GM23248 (cell line): ENCODE measurements at places on chromosomes 3 and 15. TPM values are rescaled to one million over a fixed set of nuclear protein-coding genes. Genes with fewer than 3 reads are reported as not detected.

GOLGA8H gene
- not detected in 2 replicates for polyA plus RNA-seq

TRH gene
- 0.15 and 0.19 TPM in 2 replicates for polyA plus RNA-seq

- peak; percentile 73 for DNase-seq
Measured at GRCh38 chr3:152556731-152557254, 278.1 kb upstream of the P2RY1 start.

DNA sequence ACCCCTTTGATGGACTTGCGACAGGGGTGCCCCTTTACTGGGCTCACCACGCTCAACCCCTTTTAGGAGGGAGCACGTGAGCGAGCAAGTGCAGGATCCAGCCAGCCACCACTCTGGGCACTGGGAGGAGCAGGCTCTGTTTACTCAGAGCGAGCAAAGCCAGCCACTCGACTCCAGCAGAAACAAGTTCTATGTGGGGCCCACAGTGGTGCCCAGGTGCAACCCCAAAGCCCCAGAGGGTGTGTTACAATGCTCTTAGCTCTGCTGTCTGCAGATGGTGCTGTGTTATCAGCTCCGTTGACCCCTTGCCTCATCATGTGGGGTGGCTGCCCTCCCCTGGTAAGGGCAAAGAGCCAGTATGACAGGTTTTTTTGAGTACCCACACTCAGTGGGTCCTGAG is 120.3 kb upstream of the SUCLG2 start:
- no peak for DNase-seq

DNA sequence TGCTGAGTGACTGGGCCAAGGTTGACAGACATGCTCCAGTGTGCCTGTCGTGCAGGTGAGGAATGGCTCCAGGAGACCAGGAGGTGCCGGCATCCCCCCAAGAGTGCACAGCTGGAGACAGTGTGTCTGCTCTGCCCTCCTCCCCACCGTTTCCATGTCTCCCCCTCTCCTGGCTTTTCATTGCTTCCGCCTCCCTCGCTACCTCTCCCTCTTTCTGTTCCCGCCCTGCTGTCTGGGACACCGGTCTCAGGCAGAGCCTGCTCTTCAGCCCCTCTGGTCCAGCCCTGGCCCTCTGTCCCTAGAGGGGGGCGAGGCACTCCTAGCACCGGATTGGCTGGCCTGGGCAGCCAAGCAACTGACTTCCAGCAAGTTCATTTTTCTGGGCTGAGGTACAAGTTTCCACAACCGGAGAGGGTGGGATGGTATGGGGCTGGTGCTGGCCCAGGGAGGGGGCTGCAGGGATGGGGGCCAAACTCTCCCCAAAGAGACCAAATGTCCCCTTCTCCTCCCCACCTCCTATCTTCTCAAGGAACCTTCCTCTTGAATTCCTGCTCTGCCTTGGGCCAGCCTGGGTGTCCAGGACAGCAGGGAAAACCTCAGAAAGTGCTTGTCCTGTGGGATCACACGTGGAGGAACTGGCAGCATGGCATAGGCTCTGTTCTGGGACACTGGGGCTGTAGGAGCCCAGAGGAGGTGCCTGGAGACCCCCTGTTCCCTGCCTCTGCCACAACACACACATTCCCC is 32.6 kb downstream of the PRKCD start:
- no peak for DNase-seq

GRCh38 chr3:182276512-182276911 is 516.8 kb upstream of the ATP11B start:
- no peak for DNase-seq

DNA sequence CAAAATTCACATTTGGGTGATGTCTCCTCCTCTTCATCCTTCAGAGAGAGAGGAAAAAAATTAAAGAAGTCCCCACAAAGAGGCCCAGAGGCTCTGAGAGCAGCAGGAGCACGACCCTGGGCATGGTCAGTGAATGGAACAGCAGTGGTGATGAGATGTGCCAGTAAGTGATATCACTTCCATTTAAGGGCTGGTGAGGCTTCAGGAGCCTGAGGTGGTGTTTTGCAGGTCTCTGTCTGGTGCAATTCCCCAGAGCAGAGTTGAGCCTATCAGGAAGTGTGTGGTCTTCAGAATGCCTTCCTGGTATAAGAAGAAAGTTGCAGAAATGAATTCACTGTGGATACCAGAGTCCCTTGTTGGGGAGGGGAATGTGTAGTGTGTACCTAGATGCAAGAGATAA is 21.4 kb downstream of the ERICH6 start:
- no peak for DNase-seq

DNA sequence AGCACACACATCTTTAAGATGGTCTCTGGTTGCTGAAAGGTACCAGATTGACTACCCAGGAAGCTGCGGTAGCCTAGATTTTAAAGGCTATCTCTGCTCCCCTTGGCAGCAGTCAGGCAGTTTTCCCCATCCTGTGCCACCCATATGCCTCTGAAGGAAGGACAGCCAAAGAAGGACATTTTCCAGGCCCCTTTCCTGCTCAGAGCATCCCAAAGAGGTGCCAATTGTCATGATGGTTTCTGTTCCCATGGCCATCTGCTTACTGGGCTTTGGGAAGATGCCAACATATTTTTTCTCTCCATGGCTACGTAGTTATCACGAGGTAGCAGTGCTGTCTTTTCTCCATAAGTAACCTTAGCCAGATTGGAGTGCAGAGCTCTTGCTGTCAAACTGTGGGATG is 39.7 kb downstream of the UNC13C start:
- no peak for DNase-seq
